Glomerular endothelial cell (primary cell): ENCODE measurements at places on chromosomes 6 and 20.

- no peak for DNase-seq
Measured at GRCh38 chr6:113989675-113990074, 18.7 kb upstream of the HDAC2 start.

DNA sequence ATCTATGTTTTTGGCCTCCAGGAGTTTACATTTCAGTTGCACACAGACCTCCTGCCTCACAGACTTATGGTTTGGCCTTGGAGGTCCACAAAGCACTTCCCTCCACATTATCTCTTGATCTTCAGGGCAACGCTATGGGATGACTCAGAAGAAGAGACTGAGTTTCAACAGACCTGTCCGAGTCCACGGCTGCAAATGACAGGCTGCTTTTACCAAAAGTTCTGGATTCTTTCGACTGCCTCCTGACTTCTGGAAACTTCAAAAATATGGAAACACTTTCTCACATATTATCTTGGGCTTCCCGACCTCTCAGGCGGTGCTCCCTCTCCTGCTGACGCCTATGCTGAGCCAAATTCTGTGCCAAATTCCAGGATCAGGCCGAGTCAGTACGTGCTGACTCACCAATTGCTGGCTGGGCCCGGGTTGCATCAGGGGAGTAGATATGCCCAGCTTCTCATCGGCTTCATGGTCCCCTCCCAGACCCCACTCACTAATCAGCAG is 190.2 kb downstream of the BMP7 start:
- DNase-seq, result no peak

- DNase-seq, result no peak
Measured at GRCh38 chr6:156848533-156848932, 71.4 kb downstream of the ARID1B start.

- DNase-seq, result no peak
Measured at GRCh38 chr6:6714118-6714897, 125.8 kb downstream of the LY86 start.

- DNase-seq, result no peak
Measured at GRCh38 chr6:11527274-11527870, 10.2 kb upstream of the TMEM170B start.

DNA sequence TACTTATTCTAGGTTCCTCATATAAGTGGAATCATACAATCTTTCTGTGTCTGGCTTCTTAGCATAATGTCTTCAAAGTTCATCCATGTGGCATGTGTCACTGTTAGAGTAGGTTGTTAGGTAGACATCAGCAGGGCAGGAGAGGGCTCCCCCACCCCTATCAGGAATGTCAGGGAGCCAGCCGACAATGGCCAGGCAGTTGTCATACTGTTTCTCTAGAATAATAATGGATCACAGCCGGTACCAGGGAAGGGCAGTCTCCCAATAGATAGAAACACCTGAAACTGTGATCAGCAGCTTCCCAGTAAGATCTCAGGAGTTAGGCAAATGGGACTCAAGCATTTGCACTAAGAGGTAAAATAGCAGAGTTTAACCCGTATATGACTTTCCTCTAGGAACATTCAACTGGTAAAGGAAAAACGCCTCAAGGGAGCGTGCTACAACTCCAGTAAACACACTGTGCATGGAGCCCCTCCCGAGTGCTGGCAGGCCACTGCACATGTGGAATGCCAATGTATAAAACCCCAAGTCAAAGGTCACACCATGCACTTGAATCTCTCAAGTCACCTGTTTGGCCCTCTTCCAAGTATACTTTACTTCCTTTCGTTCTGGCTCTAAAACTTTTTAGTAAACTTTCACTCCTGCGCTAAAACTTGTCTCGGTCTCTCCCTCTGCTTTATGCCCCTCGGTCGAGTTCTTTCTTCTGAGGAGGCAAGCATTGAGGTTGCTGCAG is 29.8 kb upstream of the SIRT5 start:
- no peak for DNase-seq

- DNase-seq, result no peak
Measured at GRCh38 chr6:170475118-170475517, 78.0 kb downstream of the PSMB1 start.

DNA sequence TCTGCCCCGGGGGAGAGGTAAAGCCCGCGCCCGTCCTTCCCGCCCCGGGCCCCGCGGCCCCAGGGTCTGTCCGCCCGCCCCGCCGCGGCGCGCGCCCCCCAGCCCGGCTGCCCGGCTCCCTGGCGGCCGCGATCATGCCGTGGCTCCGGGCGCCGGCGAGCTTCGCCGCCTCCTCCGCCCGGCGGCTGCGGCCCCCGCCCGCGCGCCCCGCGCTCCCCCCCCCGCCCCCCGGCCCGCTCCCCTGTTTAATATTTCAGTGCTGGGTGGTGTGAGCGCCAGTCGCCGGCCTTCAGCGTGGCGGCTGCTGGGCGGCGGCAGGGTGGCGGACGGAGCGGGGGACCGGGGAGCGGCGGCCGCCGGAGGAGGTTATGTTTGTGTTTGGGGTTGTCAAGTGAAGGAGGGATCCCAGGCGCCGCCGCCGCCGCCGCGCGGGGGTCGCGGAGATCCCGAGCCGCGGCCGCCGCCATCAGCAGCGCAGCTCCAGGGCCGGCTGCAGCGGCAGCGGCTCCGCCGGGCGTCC is at the start of gene HIVEP1:
Gene HIVEP1, plus strand, starts transcription at position 275 of the 520 bp plus-strand sequence. CDS start 3,317 bp downstream, outside the sequence.
- no peak for DNase-seq

GRCh38 chr6:81204731-81205130 is 547.8 kb downstream of the TENT5A start:
- no peak for DNase-seq

GRCh38 chr6:104858642-104859041 is 1.1 kb downstream of the HACE1 start:
- no peak for DNase-seq

DNA sequence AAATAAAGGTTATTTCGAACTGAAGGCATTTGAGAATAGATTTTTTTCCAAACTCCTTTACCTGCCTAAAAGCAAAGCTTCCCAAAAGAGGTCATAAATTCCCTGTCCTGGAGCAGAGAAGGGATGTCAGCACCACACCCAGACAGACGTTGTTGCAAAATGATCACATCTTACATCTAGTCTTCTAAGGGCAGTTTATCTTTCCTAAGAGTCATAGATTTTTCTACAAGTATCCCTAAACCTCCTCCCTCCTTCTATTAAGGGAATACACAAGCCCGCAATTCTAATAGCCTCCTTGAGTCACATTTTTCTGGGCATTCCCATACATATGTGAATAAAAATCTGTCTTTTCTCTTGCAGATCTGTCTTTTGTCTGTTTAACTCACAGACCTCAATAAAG is 20.6 kb upstream of the AKAP12 start:
- no peak for DNase-seq

DNA sequence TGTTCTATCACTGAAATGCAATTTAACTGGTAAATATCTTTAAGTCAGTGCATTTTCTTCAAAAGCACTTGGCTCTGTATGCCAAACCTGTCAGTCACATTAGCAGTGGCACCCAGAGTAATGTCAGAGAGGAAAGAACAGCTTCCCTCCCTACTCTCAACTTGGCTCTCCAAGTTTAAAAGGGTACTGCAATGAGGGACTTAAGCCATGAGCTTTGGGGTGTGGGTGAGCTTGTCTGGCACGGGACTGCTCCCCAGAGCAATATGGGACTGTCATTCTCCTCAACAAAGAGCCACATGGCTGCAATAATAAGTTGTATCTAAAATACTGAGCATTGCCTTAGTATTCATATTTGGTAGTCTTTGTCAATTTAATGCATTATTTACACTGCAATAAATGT is 4.0 kb downstream of the GCM2 start:
- no peak for DNase-seq

DNA sequence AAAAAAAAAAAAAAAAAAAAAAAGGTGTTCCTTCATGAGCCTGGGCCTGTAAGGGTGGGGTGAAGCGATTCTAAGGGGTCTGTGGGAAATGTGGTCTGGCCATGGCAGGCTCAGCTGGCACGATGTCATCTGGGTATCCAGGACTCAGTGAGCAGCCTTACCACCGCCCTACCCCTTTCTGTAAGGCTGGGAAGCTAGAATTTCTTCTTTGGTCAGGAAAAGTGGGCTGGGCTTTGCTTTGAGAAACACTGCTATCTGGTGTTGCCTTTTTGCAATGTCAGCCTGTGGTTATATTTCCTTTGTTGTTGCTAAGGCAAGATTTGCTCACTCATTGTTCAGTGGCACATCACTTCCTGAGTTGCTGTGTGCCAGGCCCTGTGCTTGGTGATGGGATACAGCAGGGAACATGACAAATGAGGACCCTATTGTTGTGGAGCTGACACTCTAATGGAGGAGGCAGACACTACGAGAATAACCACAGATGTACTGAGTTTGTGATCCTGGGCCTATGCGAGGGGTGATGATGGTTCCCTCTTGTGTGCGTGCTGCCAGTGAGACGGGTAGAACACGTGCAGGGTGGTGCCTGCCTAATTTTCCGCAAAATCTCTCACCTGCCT is 45.9 kb upstream of the ZNFX1 start:
- DNase-seq, result peak; percentile 75

DNA sequence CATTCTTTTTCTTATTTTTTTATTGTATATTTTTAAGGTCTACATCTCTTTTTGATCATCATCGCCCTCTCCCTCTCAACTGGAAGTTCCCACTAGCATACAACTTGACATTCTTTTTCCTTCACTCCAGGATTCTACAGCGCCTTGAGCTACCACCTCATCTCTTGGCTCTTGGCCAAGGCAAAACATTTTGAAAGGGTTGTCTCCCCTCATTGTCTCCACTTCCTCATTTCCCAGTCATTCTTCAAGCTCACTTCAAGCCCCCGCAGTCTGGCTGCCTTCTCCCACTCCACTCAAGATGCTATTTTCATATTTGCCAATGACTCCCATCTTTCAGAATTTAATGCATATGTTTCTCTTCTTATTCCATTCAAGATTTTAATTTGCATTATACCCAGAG is 63.0 kb downstream of the OPN5 start:
- no peak for DNase-seq
